Esophagus muscularis mucosa (tissue), 4 donors: ENCODE measurements at places on chromosomes 2 and 18. TPM values are rescaled to one million over a fixed set of nuclear protein-coding genes. Genes with fewer than 3 reads are reported as not detected.

DNA sequence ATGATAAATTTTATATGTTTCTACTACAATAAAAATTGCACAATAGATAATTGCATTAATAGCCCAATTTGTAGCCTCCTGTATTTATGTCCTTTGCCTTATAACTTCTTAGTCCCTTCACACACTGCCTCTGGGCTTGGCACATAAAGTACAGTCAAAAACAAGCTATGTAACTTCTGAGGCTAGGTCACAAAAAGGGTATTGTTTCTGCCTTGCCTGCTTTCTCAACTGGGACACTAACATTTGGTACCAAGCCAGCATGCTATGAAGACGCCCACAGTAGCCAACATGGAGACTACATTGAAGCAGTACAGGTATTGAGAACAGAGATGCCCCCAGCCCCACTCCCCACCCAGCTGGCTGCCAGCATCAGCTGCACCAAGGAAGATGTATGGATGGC lies 5.4 kb upstream of the SLC3A1 start:
- peaks cover 6% of the 10 kb centered on the region for H3K4me1 ChIP-seq
- no peak for DNase-seq
- no peaks in the 10 kb centered on the region for H3K27me3 ChIP-seq

CXCR4 gene
- total RNA-seq = 5.3 TPM

SUCLG1 gene
- total RNA-seq = 61.1 TPM

DNA sequence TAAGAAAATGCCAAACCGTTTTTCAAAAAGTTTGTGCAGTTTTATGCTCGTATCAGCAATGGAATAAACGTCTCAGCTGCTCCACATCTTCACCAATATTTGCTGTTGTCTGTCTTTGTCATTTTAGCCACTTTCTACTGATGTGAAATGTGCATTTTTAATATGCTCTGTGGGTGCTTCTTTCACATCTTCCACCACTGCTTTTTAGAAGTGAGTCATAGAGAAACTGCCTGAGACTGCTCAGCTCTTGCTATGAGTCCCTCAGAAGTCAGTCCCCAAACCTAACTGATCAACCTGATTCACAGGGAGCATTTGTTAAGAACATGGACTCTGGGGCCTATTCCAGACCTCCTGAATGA lies 41.0 kb upstream of the EPC2 start:
- no peak overlapping the region for H3K27ac ChIP-seq
- no peak overlapping the region for H3K4me3 ChIP-seq
- DNase-seq = no peak
- H3K36me3 ChIP-seq = no peaks in the 10 kb centered on the region
- no peaks in the 10 kb centered on the region for H3K4me1 ChIP-seq

- peaks cover 36% of the 10 kb centered on the region for H3K4me1 ChIP-seq
- no peaks in the 10 kb centered on the region for H3K36me3 ChIP-seq
- no peaks in the 10 kb centered on the region for H3K27me3 ChIP-seq
These were observed 2.7 kb downstream of the ID2 start for GRCh38 chr2:8684540-8684877.

DNA sequence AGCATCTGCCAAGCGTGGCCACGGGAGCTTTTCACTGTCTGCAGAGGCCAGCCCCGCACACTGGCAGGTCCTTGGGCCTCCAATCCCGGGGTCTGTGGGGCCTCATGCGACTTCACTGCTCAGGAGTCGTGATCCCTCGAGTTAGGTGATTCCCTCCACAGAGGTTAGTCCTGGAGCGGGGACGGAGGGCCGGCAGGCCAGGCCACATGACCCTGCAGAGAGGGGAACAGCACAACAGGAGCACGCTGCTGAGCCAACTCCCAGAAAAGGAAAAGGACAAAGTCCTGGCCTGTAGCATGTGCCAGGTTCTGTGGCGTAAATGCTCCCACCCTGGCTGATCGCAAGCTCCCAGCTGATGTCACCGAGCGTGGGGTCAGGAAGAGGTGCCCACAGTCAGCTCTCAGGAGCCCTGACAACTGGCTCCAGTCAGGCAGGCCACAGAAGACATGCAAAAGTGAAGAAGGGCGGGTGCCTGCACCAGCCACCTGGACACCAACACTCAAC lies 15.3 kb upstream of the PRLH start:
- no peak overlapping the region for H3K4me3 ChIP-seq
- no peak overlapping the region for H3K27ac ChIP-seq
- H3K27me3 ChIP-seq = no peaks in the 10 kb centered on the region
- no peaks in the 10 kb centered on the region for H3K4me1 ChIP-seq
- H3K36me3 ChIP-seq = peaks cover 9% of the 10 kb centered on the region

ATF2 gene
- 45.2 TPM for total RNA-seq

ALKAL2 gene
- 2.3 TPM for total RNA-seq

GRCh38 chr2:52844701-52845423 lies 922.7 kb upstream of the CHAC2 start:
- H3K4me1 ChIP-seq = no peaks in the 10 kb centered on the region
- H3K27me3 ChIP-seq = no peaks in the 10 kb centered on the region
- no peak overlapping the region for H3K27ac ChIP-seq
- DNase-seq = no peak
- H3K36me3 ChIP-seq = no peaks in the 10 kb centered on the region
- H3K4me3 ChIP-seq = no peak overlapping the region

RAB6C gene
- 0.42 TPM for total RNA-seq

- no peak overlapping the region for H3K4me3 ChIP-seq
- no peaks in the 10 kb centered on the region for H3K36me3 ChIP-seq
- no peaks in the 10 kb centered on the region for H3K4me1 ChIP-seq
- no peak overlapping the region for H3K27ac ChIP-seq
These were observed 292.8 kb downstream of the EN1 start for GRCh38 chr2:118554616-118555015.

- no peak for DNase-seq
- no peak overlapping the region for H3K4me3 ChIP-seq
- H3K36me3 ChIP-seq = no peaks in the 10 kb centered on the region
These were observed 57.6 kb upstream of the CD302 start for GRCh38 chr2:159855557-159856061.

KCNG2 gene
- total RNA-seq = not detected

- no peak overlapping the region for H3K4me3 ChIP-seq
- no peak for DNase-seq
- H3K36me3 ChIP-seq = peaks cover 100% of the 10 kb centered on the region
These were observed 12.7 kb downstream of the THOC1 start for GRCh38 chr18:255171-255570.

DNA sequence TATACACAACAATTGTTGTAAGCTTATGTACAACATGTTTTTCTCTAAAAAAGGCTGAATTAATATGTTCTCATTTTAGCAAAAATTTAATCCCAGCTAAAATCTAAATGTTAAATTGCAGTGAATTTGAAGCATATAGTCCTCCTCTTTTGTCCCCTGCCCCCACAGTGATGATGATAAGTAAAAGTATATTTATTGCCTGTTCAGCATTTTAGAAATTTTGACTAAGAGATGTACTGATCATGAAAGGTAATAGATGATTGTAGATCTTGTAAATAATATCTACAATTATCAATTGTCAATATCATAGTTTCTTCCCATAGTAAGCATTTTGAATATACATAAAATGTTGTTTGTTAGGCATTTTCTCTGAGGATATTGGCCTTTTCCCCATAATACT lies 113.9 kb downstream of the AGPS start:
- no peaks in the 10 kb centered on the region for H3K4me1 ChIP-seq
- no peak overlapping the region for H3K27ac ChIP-seq
- no peaks in the 10 kb centered on the region for H3K36me3 ChIP-seq
- DNase-seq = no peak
- no peaks in the 10 kb centered on the region for H3K27me3 ChIP-seq
- no peak overlapping the region for H3K4me3 ChIP-seq

EMX1 gene
- total RNA-seq = not detected
